ENCODE measurements at places on chromosomes 11 and 22. TPM values are rescaled to one million over a fixed set of nuclear protein-coding genes. Genes with fewer than 3 reads are reported as not detected.

- no peaks in the 10 kb centered on the region for H3K36me3 ChIP-seq
- no peak overlapping the region for H3K4me3 ChIP-seq
Observed at GRCh38 chr22:32376681-32377080, 19.0 kb downstream of the RFPL3 start.

The HEPHL1 gene
- not detected for total RNA-seq

The FZD4 gene
- total RNA-seq: 9.5 TPM

The HORMAD2 gene
- not detected for total RNA-seq

All from pancreas (tissue), 10 donors.